Bronchus fibroblast of lung (primary cell): ENCODE measurements at places on chromosomes 2 and 18. TPM values are rescaled to one million over a fixed set of nuclear protein-coding genes. Genes with fewer than 3 reads are reported as not detected.

Gene XPO1
- 99.3 and 129 TPM in 2 replicates for total RNA-seq

Gene HOXD13
- not detected in 2 replicates for total RNA-seq

Gene SDC1
- 30.6 and 37.7 TPM in 2 replicates for total RNA-seq

Gene LIMS4
- not detected in 2 replicates for total RNA-seq

Gene ALK
- total RNA-seq = not detected in 2 replicates

Gene COLEC12
- total RNA-seq = 14.8 and 15.2 TPM in 2 replicates

Gene TRAK2
- total RNA-seq = 15.8 and 19.7 TPM in 2 replicates

Gene BARD1
- 8.4 and 8.9 TPM in 2 replicates for total RNA-seq

Gene ACVR1C
- total RNA-seq = not detected in 2 replicates

Gene FAM124B
- not detected in 2 replicates for total RNA-seq

Gene INPP1
- total RNA-seq = 9.1 and 9.8 TPM in 2 replicates

Gene RTP5
- total RNA-seq = not detected in 2 replicates

Gene TRIB2
- 18.9 and 20.0 TPM in 2 replicates for total RNA-seq

Gene RNF152
- 1.8 and 1.9 TPM in 2 replicates for total RNA-seq

Gene LIPG
- 10.8 and 13.7 TPM in 2 replicates for total RNA-seq

Gene ZAP70
- total RNA-seq = not detected in 2 replicates

Gene RNF144A
- 2.8 and 3.0 TPM in 2 replicates for total RNA-seq

Gene POTEJ
- total RNA-seq = not detected in 2 replicates

Gene FEV
- total RNA-seq = not detected in 2 replicates

Gene CAPN14
- total RNA-seq = under 0.01 TPM in 2 replicates

Gene TMEM247
- total RNA-seq = not detected in 2 replicates

Gene TMEM150A
- total RNA-seq = 9.9 and 10.7 TPM in 2 replicates

Gene IL36RN
- total RNA-seq = not detected in 2 replicates

Gene CCDC88A
- total RNA-seq = 28.7 and 40.7 TPM in 2 replicates

Gene EMILIN2
- 11.9 and 15.3 TPM in 2 replicates for total RNA-seq

Gene TM4SF20
- total RNA-seq = not detected in 2 replicates

Gene LAMA1
- 6.2 and 7.0 TPM in 2 replicates for total RNA-seq

Gene CCDC74B
- total RNA-seq = 6.2 and 6.9 TPM in 2 replicates

Gene LINC00305
- total RNA-seq = not detected in 2 replicates

Gene TDRD15
- total RNA-seq = not detected in 2 replicates

Gene GALR1
- not detected in 2 replicates for total RNA-seq

Gene FHOD3
- total RNA-seq = 1.9 and 2.9 TPM in 2 replicates

Gene OSBPL6
- total RNA-seq = 2.9 and 3.4 TPM in 2 replicates

Gene ATP8B1
- total RNA-seq = 18.1 and 22.7 TPM in 2 replicates

Gene RPE
- total RNA-seq = 76.8 and 88.2 TPM in 2 replicates

Gene C2orf81
- total RNA-seq = 2.4 and 3.7 TPM in 2 replicates

Gene DSC2
- total RNA-seq = under 0.01 TPM in 1 of 2 replicates, not detected in the other

Gene RAD51AP2
- total RNA-seq = under 0.01 TPM in 1 of 2 replicates, not detected in the other

Gene ADRA2B
- not detected in 2 replicates for total RNA-seq

Gene CNGA3
- not detected in 2 replicates for total RNA-seq

Gene GCG
- total RNA-seq = not detected in 2 replicates

Gene AGXT
- 0.15 TPM in 1 of 2 replicates, not detected in the other for total RNA-seq

Gene GAD1
- not detected in 2 replicates for total RNA-seq
